ENCODE measurements at places on chromosomes 4 and X. TPM values are rescaled to one million over a fixed set of nuclear protein-coding genes. Genes with fewer than 3 reads are reported as not detected.

VBP1 gene
- total RNA-seq, result 17.9 TPM

SPANXN3 gene
- not detected for total RNA-seq

F8A2 gene
- 7.6 TPM for total RNA-seq

RASL11B gene
- 1.3 TPM for total RNA-seq
